ENCODE measurements at places on chromosomes 12 and 14. TPM values are rescaled to one million over a fixed set of nuclear protein-coding genes. Genes with fewer than 3 reads are reported as not detected.

TBC1D30 gene
- total RNA-seq: 0.35 TPM

AMDHD1 gene
- 0.16 TPM for total RNA-seq

YBX3 gene
- 202 TPM for total RNA-seq

TMTC1 gene
- 159 TPM for total RNA-seq

CYP46A1 gene
- 2.2 TPM for total RNA-seq

POTEM gene
- not detected for total RNA-seq

KRT2 gene
- not detected for total RNA-seq

SLC6A15 gene
- 3.7 TPM for total RNA-seq

PTPN21 gene
- 21.7 TPM for total RNA-seq

CD163 gene
- total RNA-seq: 12.7 TPM

KRT78 gene
- not detected for total RNA-seq
